ENCODE measurements at places on chromosomes 12 and 14.

DNA sequence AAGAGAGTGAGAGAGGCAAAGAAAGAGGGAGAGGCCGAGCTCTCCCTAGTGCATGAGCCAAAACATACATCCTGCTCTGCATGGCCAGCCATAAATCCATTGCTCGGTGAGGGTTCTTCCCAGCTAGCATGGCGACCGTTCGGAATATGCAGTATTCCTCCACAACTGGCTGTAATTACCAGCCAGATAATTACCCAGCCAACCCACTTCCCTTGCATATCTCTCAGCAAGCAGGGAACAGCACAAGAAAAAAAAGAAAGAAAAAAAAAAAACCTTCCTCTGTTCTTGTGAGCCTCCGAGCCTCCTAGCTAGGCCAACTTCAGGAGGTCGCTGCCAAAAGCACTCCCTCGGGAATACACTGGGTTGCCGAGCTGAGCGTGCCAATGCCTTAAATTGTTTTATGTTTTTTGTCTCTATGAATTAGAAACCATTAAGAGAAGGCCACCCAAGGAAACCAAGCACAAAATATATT, 567.9 kb downstream of the MED13L start:
- DNase-seq = no peak

DNA sequence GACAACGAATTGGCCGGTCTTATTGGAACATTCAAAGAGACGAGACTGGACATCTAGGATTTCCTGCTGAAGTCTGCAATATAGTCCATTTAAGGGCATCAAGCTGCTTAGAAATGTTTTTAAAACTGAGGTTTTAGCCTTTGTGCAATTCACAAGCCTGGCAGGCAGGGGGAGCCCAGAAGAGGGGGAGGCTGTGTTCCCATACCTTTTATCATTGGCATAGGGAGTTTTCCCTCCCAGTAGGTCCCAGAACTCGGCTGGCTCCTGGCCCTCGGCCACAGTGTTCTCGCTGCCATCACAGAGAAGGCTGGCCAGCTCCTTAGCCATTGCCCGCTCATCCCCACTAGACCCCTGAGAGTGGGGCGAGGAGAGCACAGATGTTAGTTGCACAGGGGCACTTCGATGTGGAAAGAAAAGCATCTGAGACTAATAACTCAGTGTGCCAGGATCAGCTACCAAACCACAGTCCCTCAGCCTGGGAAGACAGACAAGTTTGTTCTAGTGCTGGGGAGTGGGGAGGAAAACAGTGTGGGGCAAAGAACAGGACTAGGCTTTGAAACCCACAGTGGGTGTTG, 15.1 kb downstream of the AVIL start:
- DNase-seq = no peak

DNA sequence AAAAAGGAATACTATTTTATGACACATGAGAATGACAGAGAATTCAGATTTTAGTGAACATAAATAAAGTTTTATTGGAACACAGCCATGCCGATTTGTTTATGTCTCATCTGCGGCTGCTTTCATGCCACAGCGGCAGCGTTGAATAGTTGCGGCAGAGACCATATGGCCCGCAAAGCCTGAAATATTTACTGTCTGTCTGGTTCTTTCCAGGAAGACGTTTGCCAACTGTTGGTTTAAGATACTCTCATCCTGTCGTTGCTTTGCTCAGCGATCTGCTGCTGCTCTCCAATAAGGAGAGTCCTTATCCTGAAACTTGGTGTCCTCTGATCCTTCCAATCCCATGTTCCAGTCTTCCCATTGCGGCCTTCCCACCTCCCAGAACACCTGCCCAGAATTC, 89.9 kb downstream of the SLC24A4 start:
- DNase-seq = no peak

GRCh38 chr14:101470266-101470665, 91.0 kb upstream of the DIO3 start:
- DNase-seq = no peak

DNA sequence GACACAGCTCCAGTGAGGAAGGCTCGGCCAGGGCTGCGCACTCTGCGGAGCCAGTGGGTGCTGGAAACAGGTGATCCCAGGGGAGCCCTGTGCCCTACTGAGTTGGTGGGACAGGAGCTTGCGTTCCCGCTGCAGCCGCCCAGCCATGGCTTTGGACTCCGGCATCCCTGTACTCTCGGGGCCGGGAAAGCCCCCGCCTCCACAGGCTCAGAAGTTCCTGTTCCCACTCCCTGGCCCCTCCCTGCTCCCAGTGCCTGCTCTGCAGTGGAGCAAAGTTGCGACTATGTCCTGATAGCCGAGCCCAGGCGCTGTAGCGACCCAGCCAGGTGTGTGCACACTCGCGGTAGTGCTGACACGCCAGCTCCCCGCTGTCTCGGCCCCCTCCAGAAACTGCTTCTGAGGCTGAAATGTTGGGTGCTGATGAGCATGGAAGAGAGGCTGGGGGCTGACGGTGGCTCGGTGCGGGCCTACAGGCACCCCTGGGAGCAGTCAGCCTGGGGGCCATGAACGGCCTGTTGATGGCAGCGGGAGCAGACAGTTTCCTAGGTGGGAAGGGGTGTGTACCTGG, 344.6 kb upstream of the MGAT4C start:
- DNase-seq = no peak

DNA sequence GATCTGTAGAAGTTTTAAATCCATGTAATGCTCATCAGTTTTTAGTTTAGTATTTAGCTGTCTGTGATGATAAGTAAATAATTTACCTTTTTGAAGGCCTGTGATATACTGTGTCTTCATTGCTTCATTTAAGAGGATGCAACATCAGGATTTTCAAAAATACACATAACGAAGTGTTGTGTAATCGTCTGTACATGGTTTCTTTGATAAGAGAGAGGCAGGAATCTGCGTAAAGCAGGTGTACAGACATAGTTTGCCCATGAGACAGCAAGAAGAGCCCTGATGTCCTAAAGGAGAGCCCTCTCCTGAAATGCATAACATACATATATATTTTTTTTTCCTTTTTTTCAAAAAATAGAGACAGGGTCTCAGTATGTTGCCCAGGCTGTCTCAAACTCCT, 44.8 kb downstream of the RASSF3 start:
- no peak for DNase-seq

GRCh38 chr12:30905463-30906009, 21.0 kb upstream of the TSPAN11 start:
- no peak for DNase-seq

- no peak for DNase-seq
These were observed 1047.5 kb upstream of the FLRT2 start for GRCh38 chr14:84482256-84483071.

GRCh38 chr14:29587761-29588470, 339.7 kb downstream of the PRKD1 start:
- no peak for DNase-seq

- DNase-seq = no peak
These were observed 113.9 kb upstream of the FGD4 start for GRCh38 chr12:32285489-32285888.

DNA sequence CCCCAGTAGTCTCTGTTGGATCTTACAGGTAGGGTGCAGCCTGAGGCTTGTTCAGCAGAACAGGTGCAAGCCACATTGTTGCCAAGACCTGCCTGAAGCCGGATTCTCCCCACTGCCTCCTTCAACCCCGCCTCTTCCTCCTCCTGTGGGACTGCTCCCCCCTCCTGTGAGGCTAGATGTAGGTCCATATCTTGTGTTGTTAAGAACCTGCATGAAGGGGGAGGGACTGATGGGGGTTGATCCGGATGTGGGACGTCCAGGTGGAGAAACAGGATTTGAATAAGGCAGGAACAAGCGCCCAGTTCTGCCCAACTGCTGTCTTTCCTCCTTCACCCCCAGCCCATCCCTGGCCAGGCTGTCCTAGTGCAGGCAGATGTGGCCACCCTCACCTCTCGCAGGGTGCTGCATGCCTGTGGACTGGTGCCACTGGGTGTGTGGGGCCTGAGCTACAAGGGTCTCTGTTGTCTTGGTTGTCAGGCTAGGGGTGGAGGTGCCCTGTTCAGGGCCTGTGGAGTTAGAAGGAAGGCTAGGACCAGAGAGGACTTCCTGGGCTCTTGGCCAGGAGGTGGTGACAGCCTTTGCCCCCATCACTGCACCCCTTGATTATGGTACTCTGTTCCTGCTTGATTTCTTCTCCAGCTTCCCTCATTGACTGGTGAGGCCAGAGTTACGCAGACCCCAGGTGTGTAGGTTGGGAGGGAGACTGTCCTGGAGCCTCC, 1.4 kb downstream of the NR4A1 start:
- no peak for DNase-seq

DNA sequence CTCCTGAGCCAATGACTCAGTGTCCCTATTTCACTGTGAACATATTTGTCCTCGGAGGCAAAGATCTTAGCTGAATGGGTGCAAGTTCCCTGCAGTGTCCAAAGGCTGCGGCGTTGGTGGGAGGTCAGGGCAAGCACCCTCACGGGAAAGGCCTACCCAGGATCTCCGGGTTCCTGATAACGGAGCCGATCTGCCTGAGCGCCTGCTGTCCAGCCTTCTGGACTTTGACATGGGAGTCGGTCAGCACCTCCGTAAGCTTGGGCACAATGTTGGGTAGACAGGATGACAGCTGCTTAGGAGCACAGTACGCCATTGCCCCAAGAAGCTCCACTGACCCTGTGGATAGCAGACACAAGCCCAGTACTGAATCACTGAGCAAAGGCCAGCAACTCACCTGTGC, 31.5 kb upstream of the RAB35 start:
- no peak for DNase-seq

GRCh38 chr12:26704214-26704613, 128.8 kb downstream of the ITPR2 start:
- DNase-seq = no peak

DNA sequence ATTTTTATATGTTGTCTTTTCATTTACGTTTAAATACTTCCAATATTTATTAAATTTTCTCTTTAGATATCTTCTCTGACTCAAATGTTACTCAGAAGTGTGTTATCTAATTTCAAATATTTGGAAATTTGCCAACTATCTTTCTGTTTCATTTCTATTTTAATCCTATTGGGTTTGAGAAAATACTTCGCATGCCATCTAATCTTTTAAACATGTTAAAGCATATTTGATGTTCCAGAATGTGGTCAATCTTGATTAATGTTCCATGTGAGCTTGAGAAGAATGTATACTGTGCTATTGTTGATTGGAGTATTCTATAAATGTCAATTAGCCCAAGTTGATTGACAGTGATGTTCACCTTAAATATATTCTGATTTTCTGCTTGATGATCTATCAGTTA, 11.9 kb upstream of the DCN start:
- no peak for DNase-seq

- no peak for DNase-seq
These were observed 187.6 kb downstream of the NOVA1 start for GRCh38 chr14:26410189-26410685.

GRCh38 chr14:49769171-49769570, 1.2 kb downstream of the KLHDC2 start:
- no peak for DNase-seq

DNA sequence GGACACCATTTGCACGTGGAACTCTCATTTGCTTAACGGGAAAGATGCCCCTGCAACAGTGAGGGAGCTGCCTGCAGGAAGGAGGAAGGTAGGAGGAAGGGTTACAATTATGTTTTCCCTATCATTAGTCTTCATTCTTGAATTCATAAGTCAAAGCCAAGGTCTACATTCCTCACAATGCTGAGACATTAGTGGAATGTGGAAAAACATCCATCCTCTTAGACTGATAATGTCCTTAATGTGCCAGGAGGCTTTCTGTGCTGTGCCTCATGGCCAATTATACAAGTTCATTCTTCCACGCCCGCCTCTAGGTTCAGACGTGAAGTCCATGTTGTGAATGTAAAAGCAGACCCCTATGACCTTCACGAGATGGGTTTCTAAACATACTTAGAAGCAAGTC, 1212.4 kb upstream of the TMEM132C start:
- no peak for DNase-seq

DNA sequence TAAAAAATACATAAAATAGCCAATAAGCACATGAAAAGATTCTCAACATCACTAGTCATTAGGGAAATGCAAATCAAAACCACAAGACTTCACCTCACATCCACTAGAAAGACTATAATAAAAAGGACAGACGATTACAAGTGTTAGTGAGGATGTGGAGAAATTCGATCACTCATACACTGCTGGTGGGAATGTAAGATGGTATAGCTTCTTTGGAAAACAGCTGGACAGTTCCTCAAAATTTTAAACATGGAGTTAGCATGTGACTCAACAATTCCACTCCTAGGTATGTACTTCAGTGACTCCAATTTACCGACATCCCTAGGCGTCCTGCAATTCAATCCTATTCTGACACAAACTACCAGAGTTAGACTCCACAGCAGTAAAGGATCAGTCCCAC, 13.7 kb downstream of the TRIM9 start:
- DNase-seq = no peak

DNA sequence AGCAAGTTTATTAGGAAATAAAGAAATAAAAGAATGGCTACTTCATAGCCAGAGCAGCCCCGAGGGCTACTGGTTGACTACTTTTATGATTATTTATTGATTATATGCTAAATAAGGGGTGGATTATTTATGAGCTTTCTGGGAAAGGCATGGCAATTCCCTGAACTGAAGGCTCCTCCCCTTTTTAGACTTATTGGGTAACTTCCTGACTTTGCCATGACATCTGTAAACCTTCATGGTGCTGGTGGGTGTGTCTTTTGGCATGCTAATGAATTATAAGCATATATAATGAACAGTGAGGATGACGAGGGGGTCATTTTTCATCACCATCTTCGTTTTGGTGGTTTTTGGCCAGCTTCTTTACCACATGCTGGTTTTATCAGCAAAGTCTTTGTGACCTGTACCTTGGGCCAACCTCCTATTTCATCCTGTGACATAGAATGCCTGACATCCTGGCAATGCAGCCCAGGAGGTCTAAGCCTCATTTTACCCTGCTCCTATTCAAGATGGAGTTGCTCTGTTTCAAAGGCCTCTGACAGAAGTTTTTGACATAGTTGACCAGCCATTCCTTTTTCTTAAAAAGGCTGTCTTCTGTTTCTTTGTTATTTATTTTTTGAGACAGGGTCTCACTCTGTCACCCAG, 11.1 kb upstream of the PTGES3 start:
- DNase-seq = no peak

- DNase-seq = no peak
These were observed 357.4 kb downstream of the TMEM117 start for GRCh38 chr12:44193281-44193680.

DNA sequence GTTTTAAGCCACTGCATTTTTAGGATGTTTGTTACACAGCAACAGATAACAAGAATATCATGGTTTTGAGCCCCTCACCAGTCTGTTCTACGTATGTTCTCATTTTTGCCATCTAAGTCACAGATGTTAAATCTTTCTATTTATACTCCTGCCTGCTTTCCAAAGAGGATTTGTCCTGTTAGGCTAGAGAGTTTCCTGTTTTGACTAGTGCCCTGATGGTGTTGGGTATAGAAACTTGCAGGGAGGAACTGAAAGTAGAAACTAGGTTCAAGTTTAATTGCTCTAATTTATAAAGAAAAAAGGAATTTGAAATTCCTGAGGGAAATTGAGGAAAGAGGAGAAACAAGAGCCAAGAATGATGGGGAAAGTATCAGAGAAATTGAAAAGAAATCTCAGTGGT, 74.4 kb upstream of the COCH start:
- no peak for DNase-seq

GRCh38 chr12:53966385-53967133, 6.4 kb upstream of the HOXC11 start:
- DNase-seq = no peak

GRCh38 chr14:53851394-53852090, 105.1 kb downstream of the BMP4 start:
- no peak for DNase-seq
